ENCODE measurements at places on chromosomes 5 and 9. TPM values are rescaled to one million over a fixed set of nuclear protein-coding genes. Genes with fewer than 3 reads are reported as not detected.

GRCh38 chr5:17665836-17666235, 31.6 kb downstream of the TAF11L14 start:
- no peak for DNase-seq

DNA sequence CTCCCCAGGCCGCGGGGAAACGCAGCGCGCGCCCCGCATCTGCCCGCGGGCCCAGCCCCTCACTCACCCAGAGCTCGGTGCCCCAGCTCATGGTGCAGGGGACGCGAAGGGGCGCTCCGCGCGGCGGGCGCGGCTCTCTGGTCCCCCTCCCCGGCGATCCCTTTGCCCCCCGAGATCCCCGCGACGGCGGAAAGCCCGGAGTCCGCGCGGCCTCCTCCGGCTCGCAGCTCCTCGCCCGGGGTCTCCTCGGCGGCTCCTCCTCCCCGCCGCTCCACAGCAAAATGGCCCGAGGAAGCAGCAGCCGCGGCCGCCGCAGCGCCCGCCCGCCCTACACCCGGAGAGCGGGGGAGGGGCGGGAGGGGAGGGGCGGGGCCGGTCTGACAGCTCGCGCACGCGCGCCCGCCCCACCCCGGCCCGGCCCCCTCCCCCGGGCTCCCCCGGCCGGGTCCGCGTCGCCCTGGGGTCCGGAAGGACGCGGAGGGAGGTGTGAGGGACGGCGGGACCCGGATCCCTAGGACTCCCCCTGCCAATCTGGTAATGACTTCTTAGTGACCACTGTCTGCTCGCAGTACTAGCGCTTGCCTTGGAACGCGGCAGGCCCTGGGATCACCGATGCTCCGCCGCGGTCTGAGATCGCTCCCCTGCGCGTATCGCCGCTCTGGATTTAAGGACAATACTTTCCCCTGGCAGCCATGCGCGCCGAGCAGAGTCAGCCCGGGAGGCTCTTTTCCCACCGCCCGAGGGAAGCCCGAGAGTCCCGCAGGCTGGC, at the start of gene FNBP1:
TSS of gene FNBP1 (minus strand) at position 305 of the 769 bp plus-strand sequence. CDS start at position 91, 214 bp downstream.
- DNase-seq: peak; percentile 69

GRCh38 chr5:141512390-141512910, 23.6 kb downstream of the PCDHGC5 start:
- peak; percentile 50 for DNase-seq

GPR151 gene
- not detected for polyA plus RNA-seq

- no peak for DNase-seq
Measured at GRCh38 chr9:132283165-132283564, 71.6 kb downstream of the SETX start.

DNA sequence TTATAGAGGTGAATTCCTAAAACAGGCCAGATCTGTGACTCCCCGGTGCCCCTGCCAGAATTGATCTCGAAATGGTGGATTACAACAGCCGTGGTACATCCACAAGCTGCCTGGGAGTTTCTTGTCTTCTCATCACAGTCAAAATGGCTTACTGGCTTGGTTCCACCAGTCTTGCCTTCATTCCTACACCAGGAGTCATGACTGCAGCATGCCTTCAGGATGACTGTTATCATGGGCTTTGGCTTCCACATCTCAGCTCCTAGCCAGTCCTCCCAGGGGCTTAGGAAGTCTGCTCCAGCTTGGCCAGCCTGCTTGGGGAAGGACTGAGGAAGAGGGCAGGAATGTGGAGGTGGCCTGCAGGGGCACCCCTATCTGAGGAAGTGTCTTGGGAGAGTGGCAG, 132.9 kb upstream of the NR3C1 start:
- DNase-seq: peak; percentile 84

- DNase-seq: no peak
Measured at GRCh38 chr9:113375057-113376023, 1.4 kb downstream of the HDHD3 start.

DNA sequence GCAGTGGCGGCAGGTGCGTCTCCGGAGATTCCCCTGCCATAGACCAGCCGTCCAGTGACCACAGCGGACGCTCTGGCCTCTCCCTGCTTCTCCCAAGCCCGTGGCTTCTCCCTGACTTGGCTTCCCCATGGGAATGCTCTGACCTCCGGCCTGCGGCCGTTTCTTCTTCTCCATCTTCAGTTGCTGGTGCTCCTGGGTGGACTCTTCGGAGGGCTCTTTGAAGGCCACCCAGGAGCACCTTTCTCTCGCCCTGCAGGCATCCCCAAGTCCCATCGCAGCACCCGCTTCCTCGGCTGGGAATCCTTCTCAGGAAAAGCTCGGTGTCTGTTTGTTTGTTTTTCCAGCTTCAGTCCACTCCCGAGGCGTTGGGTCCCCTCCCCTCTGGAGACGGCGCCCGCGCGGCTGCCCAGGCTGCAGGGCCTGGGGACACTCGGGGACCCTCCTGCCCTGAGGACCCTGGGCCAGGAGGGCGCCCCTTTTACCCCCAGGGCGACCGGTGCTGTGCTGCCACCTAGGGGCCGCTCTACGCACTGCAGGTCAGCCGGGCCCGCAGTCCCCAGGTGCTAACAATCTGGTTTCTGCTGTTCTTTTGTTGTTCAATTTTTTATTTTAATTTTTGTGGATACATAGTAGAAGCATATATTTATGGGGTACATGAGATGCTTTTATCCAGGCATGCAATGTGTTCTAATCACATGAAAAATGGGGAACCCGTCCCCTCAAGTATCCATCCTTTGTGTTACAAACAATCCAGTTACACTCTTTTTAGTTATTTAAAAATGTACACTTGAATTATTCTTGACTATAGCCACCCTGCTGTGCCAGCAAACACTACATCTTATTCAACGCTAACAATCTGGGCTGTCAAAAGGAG, 197.9 kb upstream of the ADAMTS16 start:
- DNase-seq: no peak

DNA sequence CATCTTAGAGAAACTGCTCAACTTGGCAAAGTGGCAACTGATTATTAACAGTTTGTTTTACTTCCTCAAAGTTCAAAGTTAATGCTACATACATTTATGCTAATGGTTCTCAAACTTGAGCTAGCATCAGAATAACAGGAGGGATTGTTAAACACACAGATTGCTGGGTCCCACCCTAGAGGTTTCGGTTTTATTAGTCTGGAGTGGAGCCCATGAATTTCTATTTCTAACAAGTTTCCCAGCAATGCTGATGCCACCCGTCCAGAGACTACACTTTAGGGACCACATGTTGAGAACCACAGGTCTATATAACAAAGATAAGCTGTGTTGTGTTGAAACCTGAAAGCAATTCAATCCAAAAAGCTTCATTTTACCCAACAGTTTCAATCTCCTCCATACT, 95.3 kb downstream of the FBXW11 start:
- no peak for DNase-seq

PDE8B gene
- polyA plus RNA-seq: not detected

SV2C gene
- polyA plus RNA-seq: under 0.01 TPM

DNA sequence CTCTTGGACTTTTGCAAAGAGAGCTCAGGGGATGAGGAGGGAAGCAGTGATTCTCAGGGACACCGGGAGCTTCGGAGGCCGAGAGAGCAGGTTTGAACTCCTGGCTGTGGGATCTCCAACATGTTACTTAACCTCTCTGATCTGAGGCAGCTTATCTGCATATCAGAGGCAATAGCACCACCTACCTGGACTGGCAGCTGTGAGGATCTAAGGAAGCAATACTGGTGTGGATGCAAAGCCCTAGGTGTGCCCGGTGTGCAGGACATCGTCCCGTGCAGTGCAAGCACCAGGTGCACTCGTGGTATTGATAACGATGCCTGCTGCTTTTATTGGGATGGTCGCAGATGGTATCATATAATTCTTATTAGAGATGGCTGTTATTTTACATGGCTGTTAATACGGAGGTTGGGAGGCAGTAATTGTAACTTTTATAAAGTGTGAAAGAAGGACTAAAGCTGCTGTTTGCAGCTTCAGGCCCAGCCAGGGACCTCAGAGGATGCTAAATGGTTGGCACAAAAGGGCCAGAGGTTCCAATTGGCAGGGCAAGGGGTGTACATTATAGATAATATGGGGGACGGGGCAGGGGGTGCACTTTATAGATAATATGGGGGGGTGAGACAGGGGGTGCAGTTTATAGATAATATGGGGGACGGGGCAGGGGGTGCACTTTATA, 14.9 kb downstream of the COL5A1 start:
- no peak for DNase-seq

- DNase-seq: peak; percentile 42
Measured at GRCh38 chr5:146340260-146341081, 1.8 kb downstream of the POU4F3 start.

IFNA21 gene
- polyA plus RNA-seq: not detected

DNA sequence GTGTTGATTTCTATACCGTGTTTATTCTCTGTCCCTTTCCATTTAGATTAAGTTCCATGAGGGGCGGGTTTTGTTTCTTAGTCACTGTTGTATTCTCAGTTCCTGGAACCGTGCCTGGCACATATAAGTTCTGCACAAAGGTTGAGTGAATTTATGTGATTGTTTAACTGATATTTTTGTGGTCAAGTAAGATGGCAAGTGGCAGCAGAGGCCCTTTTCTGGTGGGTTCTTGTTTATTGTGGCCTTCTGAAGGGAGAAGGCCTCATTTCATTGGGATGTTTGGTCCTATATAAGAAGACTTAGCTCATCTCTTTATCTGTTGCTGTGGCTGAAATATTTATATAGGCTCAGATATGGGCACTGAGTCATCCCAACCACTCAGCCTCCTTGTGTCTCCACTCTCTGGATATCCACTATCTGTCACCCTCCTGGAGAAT, 262.5 kb downstream of the PSAT1 start:
- no peak for DNase-seq

DNA sequence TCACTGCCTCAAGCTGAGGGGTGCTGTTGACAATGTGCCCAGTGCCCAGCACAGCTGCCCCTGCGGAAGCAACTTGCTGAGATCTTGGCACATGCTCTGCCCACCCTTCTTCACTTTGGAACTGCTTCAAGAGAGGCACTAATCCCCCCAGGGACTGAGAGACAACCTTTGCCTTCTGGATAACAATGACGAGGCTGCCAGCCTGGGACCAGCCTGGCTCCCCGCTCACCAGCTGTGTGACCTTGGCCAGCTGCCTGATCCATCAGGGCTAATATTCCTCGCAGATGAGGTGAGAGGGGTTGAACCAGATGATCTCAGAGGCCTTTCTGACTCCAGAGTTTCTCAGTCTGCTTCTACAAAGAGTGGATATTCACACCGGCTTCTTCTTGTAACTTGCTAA, 81.0 kb downstream of the SHB start:
- DNase-seq: no peak

CCDC69 gene
- polyA plus RNA-seq: 2.2 TPM

- DNase-seq: no peak
Measured at GRCh38 chr9:107742531-107743309, 253.2 kb upstream of the KLF4 start.

QRFP gene
- not detected for polyA plus RNA-seq

DNA sequence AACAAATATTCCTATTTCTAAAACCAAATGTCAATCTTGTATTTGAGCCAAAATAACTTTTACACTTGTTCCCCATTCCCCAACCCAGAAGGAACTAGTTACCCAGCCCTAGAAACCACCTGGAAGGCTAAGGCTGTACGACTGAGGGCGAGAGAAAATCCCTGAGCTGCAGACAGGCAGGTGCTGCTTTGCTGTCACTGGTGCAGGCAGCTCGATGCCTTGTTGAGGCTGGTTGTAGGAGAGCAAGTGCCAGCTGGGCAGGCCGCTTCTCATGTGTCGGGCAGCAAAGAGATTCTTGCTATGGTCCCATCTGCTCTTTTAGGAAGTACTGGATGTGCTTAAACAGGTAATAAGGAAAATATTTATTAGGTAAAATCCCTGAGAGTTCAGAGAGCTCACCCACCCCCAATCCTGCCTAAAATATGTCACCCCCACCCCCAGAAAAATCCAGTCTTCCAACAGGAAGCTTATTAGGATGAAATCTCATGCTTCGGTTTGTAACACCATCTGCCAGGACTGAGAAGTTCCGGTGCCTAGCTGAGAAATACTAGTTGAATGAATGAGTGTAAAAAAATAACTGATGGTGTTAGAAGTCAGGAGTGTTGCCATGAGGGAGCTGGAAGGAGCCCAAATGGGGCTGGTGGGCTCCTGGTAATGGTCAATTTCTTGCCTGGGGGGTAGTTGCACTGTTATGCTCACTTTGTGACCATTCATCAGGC, 91.1 kb upstream of the DMRT1 start:
- no peak for DNase-seq

DNA sequence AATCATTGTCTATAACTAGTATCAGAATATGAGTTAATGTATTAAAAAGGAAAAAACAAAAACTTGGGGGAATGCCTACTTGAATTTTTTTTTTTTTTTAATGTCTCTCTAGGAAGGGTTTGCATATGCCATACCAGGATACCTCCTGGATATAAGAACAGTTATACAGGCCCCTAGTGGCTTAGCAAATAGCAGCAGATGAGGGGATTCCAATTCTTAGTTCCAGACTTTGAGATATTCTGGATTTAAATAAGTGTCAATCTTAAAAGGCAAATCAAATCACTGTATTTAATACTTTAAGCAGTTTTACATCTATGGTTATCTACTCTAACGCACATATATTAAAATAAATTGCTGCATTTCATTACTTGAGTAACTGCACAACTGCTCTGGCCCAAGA, 1055.5 kb upstream of the DMAC1 start:
- DNase-seq: no peak

DNA sequence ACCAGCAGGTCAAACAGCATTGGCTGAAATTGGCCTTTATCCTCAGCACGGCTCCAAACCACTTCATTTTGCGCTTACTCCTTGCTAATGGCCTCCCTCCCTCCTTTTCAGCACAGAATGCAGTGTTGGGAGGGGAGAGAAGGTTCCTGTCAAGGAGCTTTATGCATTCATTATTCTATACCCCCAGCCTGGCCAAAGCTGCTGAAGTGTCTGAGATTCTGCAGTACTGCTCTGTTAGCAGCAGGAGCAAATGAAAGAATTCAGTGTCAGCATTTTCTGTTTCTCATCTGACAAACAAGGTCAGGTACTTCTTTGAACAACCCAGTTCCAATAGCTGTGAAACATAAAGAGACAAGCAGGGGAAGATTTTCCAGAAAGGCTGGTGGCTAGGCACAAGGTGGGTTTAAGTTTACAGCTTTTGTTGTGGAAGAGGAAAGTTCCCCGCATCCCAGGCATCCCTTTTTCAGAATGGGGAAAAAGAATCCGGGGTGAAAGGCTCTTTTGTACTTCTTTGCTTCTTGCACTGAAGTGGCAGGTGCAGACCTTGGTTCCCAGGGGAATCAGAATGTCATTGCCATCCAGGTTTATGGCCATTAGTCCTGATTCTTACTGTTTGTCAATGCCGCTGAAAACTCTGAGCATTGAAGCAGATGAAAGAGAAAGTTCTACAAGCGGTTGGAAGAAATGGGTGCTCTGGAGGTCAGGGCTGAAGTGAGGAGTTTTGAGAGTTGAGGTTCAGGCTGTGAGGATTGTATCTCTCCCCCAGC, 109.3 kb upstream of the APC start:
- no peak for DNase-seq

Data from mammary epithelial cell (primary cell).